Pancreas (tissue), 10 donors: ENCODE measurements at places on chromosomes 3 and 15.

DNA sequence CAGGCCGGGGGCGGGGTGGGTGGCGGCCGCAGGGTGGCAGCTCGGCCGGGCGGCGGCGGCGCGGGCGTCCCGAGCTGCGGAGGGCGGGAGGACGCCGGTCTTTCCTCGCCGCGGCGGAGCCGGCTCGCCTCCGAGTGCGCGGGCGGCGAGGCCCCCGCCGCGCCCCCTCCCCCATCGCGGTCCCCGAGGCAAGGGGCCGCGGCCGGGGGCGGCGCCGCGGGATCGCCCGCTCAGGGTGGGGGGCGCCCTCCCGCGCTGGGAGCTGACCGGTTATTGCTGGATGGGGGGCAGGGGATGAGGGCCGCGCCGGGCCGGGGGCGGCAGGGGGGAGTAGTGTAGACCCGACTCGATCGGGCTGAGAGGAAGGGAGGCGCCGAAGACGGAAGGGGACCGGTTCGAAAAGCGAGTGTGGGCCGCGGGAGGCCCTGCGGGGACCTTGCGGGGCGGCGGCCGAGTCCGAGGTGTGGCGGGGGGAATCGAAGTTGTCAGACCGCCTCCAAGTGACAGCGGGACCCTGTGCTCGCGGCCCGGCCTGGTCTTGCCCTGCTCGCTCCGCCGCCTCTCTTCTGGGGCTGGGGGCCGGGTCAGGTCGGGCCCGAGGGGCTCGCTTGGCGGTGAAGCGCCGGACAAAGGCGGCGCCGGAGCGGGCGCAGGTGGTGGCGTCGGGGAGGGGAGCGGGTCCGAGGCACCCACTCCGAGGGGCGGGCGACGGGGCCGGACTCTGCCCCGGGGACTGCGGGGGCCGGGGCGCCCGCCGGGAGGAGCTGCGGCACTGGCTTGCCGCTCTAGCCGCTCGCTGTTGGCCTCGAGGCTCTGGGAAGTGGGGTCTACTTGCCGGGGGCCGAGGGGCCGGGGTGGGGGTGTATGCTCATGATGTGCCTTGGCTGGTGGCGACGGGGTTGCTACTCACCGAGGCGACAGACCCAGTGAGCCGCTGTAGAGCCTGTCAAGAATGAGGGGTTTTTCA lies 1.1 kb downstream of the BAHD1 start:
- peak; percentile 49 for DNase-seq

DNA sequence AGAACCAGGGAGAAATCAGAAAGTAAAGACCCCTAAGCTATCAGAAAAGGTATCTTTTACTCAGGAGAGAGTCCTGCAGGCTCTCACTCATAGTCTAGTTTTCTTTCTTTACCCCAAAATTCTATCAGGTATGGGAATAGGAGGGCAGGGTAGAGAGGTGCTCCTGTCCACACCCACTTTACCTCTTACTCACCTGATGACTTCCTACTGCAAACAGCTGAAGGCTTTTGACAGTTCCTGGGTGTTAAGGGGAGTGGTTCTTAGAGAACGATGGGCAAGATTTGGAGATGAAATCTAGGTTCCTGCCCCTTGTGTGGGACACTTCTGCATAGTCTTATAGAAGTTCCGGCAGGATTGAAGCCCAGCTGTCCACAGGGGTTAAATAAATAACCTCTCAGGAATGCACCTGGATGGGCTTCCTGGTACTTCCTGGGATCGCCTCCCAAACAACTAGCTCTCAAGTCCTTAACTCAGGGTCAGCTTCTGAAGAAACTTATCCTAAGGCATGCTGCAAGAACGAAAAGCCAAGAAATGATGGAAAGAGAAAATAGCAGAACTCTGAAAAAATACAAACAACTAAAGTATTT lies 10.8 kb upstream of the TNFAIP8L3 start:
- DNase-seq: no peak

DNA sequence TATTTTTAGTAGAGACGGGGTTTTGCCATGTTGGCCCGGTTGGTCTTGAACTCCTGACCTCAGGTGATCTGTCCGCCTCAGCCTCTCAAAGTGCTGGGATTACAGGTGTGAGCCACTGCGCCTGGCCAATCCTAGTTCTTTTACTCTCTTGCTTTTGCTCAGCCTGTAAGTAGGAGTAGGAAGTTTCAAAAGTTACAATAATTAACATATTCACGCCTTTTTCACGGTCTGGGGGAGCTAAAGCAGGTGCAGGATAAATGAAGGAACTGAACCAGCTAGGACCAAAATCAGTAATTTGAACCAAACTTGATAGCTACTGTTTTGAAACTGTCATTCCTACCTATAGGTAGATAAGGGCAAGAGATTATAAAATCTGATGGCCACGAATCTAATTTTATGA lies 98.5 kb downstream of the CACNA1D start:
- DNase-seq: no peak

DNA sequence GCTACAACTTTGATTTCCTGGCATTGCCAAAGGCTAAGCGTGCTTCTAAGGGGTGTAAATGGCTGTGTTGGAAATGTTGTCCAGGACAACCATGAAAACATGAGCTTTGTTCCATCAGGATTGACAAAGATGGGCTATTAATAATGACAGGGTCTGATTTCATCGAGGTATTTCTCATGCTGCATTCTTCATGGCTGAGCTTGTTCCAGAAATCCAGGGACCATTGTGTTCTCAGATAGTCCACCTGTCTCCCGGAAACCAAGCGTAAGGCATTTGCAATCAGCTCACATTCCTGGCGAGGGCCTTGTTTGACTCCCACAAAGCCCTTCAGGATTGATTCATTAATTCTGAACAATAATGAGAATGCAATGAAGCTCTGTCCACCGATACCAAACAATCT lies 111.3 kb downstream of the CD47 start:
- no peak for DNase-seq

- no peak for DNase-seq
Observed at GRCh38 chr15:63556246-63556645, 40.9 kb upstream of the FBXL22 start.

GRCh38 chr3:10957976-10958749 lies 34.4 kb upstream of the SLC6A1 start:
- no peak for DNase-seq

DNA sequence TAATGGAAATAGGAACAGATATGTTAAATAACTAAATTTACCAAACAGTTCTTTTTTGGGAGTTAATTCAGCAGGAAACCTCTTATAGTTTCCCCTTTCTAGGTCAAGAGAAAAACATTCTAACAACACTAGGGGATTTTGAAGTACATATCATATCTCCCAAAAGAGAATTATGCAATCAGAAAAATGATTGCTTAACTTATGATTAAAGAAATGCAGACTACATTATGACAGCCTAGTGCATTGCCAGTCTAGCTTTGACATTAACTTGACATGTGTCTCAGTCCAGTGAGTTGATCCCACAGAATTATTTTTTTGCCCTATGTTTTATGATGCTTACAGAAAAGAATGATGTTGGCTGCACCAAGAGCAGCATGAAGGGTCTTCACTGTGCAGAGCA lies 31.7 kb upstream of the NPHP3 start:
- DNase-seq: no peak

GRCh38 chr15:95302206-95302605 lies 1028.3 kb upstream of the NR2F2 start:
- no peak for DNase-seq

DNA sequence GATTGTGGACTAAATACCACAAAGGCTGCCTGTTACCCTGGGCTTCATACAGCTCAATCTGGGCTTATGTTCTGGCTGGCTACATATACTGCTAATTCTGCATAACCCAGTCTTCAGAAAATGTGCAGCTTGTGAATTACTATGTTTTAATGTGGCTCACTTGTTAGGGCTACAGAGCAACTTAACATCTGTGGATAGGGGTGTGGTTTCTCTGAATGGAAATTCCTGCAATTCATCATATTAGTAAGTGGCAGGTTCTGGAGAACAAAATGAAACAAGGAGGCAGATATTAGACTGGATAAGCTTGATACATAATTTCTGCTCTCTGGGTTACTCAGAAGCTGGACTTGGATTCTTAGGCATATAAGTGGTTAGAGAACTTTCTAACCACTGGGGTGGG lies 6.7 kb downstream of the TMEM202 start:
- no peak for DNase-seq

- DNase-seq: no peak
Observed at GRCh38 chr3:137148406-137148805, 190.6 kb downstream of the IL20RB start.

GRCh38 chr15:57694279-57694678 lies 12.2 kb upstream of the POLR2M start:
- DNase-seq: no peak

- DNase-seq: no peak
Observed at GRCh38 chr15:88375234-88375927, 91.8 kb downstream of the MRPL46 start.

GRCh38 chr3:127775398-127776109 lies 46.8 kb downstream of the MGLL start:
- DNase-seq: no peak

- DNase-seq: peak; percentile 46
Observed at GRCh38 chr15:53472883-53473282, 286.6 kb downstream of the WDR72 start.

GRCh38 chr3:194472290-194472920 lies 14.4 kb downstream of the ATP13A3 start:
- no peak for DNase-seq

GRCh38 chr15:74954515-74954914 lies 2.1 kb downstream of the RPP25 start:
- DNase-seq: no peak

DNA sequence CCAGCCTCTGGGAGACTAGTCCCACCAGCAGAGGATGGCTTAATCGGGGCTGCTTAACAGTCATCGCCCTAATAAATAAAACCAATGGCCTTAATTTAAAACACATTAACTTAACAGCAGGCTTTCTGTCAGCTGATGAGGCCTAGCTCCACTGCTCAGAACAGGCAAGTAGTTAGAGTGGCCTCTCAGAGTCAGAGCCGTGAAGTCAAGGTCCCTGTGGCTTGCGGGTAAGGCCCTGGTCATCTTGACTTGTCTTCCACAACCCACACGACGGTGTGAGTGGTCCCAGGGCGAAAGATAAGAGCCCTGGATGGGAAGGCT lies 11.8 kb downstream of the XXYLT1 start:
- DNase-seq: no peak

GRCh38 chr3:62467966-62468722 lies 94.8 kb upstream of the FEZF2 start:
- no peak for DNase-seq

DNA sequence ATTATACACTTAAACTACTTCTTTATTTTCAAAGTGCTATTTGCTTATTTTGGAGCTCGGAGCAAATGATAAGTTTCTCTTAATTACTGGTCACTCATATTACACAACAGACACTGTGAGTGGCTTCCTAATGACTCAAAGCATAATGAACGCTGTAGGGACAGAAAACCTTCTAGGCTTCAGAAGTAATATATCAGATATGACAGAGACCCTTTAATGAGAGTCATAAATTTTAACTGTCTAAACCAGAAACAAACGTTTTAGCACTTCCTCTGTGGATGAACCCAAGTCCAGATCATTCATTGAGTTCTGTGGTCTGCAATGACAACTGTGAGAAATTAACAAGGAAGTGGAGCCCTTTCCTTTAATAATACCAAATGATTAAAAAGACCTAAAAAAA lies 66.6 kb downstream of the ARPP21 start:
- no peak for DNase-seq

DNA sequence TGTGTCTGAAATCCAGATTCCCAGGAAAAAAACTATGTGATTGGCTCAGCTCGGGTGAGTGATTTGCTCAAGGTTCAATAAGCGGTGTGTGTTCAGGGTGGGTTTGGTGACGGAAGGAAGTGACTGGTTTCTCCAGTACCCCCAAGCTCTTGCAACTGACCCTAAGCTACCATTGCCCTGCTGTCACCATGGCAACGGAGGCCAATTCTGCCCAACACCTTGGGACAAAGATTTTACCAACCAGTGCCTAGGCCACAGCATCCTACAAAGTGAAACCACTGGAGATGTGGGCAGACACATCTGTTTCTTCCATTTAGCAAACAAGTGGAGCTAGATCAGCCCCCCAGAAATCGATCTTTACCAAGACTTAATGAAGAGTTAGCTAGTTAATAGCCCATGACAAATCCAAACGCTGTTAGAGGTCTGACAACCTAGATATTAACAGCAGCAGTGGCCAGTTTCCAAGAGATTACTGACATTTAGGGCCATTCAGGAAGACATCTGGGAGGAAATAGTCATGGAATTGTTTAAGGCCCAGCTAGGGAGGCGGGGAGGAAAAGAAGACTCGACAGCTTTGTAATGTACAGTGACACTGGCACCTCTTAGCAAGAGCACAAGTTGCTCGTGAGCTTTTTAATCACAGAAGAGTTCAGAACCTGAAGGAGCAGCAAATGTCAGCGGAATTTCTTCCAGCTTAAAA lies 195.9 kb downstream of the SLCO3A1 start:
- no peak for DNase-seq

DNA sequence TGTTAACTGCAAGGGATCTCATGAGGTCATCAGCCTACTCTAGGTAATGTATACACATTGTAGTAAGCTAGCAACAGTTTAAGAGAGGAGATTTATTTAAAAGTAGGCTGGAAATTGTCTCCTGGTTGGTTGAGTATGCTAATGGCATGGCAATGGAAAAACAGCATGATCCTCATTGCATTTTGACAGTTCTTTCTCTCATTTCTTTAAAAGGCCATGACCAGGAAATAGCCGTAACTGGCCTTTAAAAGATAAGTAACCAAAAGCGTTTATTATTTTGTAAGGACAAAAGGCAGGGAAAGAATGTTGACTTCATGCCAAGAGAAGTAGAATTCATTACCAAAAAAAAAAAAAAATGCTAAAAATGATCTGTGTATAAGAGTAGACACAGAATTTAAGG lies 310.3 kb downstream of the FGF12 start:
- DNase-seq: no peak

DNA sequence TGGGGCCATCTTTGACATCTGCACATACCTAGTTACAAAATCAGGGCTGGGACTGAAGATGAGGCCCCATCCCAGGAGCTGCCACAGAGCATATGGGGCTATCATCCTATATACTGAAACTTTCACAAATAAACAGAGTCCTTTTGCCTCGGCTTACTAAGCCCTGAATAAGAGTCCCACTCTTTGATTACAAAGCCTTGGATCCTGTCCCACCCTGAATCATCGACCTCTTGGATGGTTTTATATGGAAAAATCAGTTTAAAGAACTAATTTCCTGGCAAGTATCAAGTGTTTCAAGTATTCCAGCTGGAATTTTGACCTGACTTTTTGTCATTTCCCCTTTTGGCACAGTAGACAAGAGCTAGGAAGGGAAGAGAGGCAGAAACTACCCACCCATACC lies 331.3 kb upstream of the FRG2C start:
- DNase-seq: no peak

GRCh38 chr3:42578054-42578453 lies 3.7 kb downstream of the SEC22C start:
- DNase-seq: no peak

- no peak for DNase-seq
Observed at GRCh38 chr3:124765197-124765840, 35.1 kb downstream of the UMPS start.

DNA sequence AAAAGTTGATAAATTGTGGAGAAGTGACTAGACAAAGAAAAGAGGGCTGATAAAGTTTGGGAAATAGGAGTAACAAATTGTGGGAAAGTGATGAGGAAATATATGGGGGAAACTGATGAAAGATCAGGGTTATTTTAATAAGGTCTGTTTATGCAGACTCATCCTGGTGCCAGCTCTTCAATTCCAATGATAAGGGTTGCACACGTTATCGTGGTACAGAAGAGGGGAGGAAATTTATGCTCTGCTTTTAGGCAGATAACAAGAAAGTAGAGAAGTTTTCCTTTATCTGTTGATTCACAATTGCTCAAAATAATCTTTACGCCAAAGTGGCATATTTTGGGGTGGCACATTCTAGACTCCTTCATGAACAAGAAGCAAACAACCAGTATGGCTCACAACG lies 32.1 kb upstream of the LIPC start:
- DNase-seq: no peak
